Stimulated activated CD4-positive, alpha-beta T cell treated with anti-CD3 and anti-CD28 coated beads, TNF-alpha, amount 100 ng/mL, for 1 hour (primary cell): ENCODE measurements at places on chromosomes 2 and 18.

DNA sequence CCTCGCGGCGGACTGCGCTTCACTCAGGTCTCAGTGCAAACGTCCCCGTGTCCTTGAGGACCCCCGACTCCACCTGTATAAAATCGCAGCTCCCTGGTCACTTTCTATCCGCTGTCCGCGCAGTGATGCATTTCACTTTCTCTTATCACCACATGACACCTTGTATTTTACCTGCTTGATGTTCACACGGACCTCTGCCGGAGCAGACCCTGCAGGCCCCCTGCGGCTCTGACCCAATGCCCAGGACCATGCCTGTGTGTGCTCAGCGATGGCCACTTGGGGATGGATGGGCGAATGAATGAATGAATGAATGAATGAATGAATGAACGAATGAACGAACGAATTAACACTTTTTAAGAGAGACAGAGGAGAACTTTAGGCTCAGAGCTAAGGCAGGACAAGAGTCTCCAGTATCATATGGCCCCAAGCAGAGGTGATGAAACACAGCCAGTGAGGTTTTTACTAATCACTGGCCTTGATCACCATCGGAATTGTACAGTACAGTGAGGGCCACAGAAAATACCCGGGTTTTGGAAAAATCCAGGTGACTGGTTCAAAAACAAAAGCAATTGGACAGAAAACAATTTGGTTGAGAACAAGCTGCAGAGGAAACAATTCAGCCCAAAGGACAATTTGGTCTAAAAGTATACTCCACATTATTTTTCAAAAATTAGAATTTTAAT is 12.3 kb downstream of the ASPRV1 start:
- DNase-seq: no peak

DNA sequence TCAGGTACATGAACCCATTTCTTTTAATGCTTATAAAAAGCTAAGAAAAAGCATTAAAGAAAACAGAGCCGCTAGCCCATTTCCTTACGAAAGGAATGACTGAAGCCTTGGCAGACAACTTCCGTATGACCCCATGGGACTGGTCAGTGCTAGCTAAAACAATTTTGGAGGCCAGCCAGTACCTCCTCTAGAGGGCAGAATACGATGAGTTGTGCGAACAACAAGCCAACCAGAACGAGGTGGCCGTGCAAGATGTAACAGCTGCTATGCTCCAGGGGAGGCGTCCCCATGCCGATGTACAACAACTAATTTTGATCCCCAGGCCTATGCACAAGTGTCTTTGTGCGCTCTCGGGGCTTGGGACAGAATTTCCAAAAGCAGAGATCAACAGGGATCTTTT is 16.7 kb downstream of the MAP3K2 start:
- no peak for DNase-seq

DNA sequence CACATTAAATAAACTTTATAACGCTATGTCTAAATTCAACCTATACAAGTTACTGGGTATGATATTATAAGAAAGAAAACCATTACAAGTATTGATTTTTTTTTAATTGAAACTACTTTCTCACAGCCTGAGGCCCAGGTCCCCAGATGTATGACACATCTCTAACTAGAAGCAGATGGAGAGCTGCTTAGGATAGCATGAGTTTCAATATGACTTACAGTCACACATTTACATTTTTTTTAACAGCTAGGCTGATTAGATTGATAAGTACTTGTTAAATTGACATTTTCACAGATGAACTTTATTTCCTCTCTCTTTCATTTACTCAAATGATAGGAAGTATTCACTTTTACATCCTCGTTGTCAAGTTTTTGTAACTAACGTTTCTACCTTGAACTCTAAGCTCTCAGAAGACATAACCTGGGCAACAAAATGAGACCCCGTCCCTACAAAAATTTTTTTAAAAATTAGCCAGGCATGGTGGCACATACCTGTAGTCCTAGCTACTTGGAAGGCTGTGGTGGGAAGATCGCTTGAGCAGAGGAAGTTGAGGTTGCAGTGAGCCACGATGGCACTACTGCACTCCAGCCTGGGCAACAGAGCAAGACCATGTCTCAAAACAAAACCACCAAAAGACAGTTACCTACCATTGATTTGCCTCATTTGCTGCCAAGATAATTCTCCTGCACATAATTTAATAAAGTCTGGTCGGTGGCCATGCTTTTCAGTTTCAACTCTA is 52.4 kb downstream of the STK39 start:
- DNase-seq: no peak

- no peak for DNase-seq
Measured at GRCh38 chr18:74139888-74140287, 7.7 kb downstream of the FBXO15 start.

DNA sequence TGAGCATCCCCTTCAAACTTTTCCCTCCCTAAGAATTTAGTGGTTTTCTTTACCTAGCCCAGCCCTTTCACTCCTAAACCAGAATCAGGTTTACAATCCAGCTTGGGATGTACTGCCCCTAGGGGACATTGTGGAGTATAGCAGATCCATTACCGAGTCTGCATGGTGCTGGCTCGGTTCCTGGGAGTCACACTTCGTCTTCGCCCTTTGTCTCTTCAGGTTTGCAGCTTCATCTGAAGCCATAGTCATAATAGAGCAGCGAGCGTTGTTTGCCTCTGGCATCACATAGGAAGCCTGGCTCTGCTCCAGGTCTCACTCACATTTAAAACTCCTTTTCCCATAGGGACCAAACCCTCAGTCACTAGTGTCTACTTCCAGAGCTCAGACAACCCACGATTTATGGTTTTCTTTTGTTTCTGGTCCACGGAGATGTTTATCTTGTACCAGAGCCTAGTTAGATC is 16.8 kb upstream of the LYPD6 start:
- no peak for DNase-seq

- no peak for DNase-seq
Measured at GRCh38 chr2:189933911-189934399, 128.6 kb downstream of the MSTN start.

DNA sequence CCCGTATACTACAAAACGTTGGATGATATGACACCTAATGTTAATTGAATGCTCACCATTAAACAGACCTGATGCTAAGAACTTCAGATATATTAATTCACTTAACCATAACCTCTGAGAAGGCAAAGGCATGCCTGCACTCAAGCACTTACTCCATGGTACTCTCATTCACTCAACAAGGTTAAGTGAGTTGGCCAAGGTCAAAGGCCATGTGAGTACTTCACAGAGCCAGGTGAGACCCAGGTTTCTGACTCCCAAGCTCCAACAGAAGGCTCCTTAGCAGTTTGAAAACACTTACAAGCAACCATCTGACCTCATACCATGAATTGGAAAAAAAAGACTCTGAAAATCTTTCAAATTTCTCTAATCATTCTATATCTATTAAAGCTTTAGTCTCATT is 198.8 kb downstream of the L3MBTL4 start:
- DNase-seq: no peak

DNA sequence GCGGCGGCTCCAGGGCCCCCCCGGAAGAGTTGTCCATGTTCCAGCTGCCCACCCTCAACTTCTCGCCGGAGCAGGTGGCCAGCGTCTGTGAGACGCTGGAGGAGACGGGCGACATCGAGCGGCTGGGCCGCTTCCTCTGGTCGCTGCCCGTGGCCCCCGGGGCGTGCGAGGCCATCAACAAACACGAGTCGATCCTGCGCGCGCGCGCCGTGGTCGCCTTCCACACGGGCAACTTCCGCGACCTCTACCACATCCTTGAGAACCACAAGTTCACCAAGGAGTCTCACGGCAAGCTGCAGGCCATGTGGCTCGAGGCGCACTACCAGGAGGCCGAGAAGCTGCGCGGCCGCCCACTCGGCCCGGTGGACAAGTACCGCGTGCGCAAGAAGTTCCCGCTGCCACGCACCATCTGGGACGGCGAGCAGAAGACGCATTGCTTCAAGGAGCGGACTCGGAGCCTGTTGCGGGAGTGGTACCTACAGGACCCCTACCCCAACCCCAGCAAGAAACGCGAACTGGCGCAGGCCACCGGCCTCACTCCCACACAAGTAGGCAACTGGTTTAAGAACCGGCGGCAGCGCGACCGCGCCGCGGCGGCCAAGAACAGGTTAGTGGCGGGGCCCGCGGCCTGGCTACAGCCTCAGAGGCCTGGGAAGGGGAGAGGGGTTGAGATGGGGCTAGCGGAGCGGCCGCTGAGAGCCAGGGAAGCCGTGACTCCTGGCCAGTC is 965 bp downstream of the SIX3 start:
- DNase-seq: no peak

DNA sequence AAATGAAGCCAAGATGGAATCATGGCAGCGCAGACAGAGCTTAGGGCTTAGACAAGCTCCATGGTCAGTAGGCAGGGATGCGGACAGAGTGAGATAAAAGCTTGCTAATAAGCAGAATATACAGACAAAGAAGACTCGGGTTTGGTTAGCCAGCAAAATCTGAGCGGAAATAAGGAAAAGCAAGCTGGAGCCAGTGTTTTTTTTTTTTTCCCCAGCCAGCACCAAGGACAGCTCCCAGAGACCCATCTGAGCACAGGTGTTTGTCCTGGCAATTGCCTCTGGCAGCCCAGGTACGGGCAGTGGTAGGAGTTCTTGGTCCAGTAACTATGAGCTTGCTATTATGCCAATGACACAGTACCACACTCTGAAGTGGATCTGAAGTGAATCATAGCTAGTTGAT is 187.6 kb downstream of the ADCYAP1 start:
- DNase-seq: no peak

GRCh38 chr18:30186245-30186644 is 856.3 kb downstream of the DSC3 start:
- DNase-seq: no peak

DNA sequence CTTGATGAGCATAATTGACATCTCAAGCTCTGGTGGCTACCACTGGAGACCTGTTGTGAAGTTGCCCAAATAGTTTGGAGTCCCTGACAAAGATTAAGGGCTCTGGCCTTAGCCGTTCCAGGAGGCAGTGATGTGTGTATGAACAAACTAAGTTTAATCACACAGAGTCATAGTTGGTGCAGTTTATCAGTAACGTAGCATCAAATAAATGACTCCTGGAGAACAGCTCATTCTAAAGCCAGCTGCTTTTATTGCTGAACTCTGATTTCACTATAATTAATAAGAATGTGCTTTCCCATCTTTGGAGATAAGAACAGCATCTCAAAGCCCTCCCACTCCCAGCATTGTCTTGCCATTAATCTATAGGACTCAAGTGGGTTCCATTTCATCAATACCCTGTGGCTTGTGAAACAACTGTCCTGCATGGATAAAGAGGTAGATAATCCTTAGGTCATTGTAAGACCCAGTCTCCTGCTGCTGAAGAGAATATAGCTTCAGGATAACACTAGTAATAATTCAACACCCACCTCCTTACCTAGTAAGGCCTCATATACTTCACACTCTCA is 211.4 kb upstream of the THUMPD2 start:
- DNase-seq: no peak

- DNase-seq: no peak
Measured at GRCh38 chr2:144461308-144461766, 58.6 kb downstream of the ZEB2 start.

- DNase-seq: no peak
Measured at GRCh38 chr2:220432645-220433044, 805.2 kb downstream of the SLC4A3 start.

GRCh38 chr18:44031063-44031462 is 649.6 kb upstream of the SETBP1 start:
- DNase-seq: no peak

- DNase-seq: no peak
Measured at GRCh38 chr18:53070788-53071187, 730.8 kb downstream of the DCC start.

DNA sequence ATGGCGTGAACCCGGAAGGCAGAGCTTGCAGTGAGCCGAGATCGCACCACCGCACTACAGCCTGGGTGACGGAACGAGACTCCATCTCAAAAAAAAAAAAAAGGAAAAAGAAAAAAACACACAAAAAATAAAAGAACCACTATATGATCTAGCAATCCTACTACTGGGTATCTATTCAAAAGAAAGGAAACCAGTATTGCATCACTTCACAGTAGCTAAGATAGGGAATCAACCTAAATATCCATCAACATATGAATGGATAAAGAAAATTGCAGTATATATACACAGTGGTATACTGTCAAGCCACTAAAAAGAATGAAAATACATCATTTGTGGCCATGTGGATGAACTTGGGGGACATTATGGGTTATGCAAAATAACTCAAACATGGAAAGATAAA is 37.9 kb downstream of the METTL21A start:
- DNase-seq: no peak

GRCh38 chr2:180349809-180350208 is 342.7 kb upstream of the CWC22 start:
- DNase-seq: no peak

DNA sequence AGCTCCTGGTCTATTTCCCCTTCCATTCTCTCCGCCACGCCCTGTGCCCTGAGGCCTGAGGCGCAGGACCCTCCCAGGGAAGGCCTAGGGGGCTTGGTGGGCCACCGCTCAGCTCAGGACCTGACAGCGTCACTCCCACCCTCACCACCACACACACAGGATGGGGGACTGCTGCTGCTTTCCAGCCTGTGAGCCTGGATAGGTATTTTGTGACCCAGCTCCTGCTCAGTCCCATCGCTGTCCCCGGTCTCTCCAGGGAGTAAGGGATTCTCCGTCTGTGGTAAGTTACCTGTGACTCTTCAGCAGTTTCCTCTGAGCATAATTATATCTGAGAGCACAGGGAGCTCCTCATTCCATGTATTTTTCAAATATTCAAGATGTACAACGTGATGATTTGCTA is 16.3 kb downstream of the FAM228A start:
- DNase-seq: no peak

GRCh38 chr2:149731079-149731478 is 143.5 kb upstream of the MMADHC start:
- no peak for DNase-seq

DNA sequence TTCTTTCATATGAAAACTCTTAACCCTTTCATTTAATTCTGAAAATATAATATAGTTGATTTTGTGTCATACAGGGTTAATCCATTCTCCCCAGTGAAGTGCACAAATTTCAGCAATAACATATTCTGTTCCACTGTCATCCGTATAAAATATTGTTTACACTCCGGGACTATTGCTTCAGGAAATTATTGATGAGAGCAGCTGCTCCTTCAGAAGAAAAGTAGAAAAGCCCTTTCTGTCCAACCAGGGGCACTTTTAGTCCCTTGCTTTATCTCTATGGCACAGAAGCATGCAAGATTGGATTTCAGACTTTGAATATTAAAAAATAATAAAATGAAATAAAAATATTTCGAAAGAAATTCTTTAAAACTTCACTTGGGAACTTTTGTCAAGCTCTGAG is 535.7 kb upstream of the SLC39A10 start:
- no peak for DNase-seq

DNA sequence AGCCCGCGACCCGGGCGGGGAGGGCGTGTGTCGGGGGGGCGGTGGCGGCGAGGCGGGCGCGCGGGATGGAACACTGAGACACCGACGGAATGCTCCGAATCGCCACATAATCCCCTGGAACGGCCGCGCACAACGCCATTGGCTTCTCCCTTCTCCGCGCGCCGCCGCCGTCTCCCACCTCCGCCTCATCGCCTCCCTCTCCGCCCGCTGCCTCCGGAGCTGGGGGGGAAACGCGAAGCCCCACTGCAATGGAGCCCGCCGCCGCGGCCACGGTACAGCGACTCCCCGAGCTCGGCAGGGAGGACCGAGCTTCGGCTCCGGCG is at the start of gene PHLPP1:
TSS of gene PHLPP1 (plus strand) at position 106 of the 323 bp plus-strand sequence. CDS start at position 249, 143 bp downstream.
- DNase-seq: no peak
